T-helper 17 cell (primary cell): ENCODE measurements at places on chromosomes 5 and 9. TPM values are rescaled to one million over a fixed set of nuclear protein-coding genes. Genes with fewer than 3 reads are reported as not detected.

GRM6 gene
- not detected for total RNA-seq

SKP2 gene
- total RNA-seq = 10.4 TPM

PCDHB11 gene
- not detected for total RNA-seq

SHC3 gene
- total RNA-seq = not detected

FCN2 gene
- not detected for total RNA-seq

KCNV2 gene
- total RNA-seq = not detected

PTGS1 gene
- total RNA-seq = 123 TPM

GTF3C4 gene
- 17.9 TPM for total RNA-seq

SLC12A2 gene
- total RNA-seq = 14.5 TPM

OR1J1 gene
- not detected for total RNA-seq
